GM04504 (cell line): ENCODE measurements at places on chromosomes 4 and X.

- DNase-seq, result no peak
These were observed 38.5 kb upstream of the SMIM10L2A start for GRCh38 chrX:135383249-135383648.

DNA sequence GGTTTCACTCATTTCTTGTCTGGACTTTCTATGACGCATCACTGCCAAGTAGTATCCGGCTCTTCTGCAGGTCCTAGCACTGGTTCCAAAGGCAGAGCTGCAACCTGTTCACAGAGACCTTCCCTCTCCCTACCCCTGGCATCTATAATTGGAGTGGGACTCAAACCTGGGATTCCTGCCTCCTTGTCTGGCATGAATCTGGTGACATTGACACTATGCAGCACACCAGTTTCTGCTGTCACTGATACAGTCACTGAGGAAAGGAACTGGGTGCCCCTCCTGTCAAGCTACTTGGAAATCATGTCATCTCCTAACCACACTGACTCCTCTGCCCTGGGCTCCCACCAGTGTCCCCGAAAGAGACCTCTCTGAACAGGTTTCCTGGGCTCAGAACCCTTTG lies 33.1 kb upstream of the EFNB1 start:
- DNase-seq, result no peak

DNA sequence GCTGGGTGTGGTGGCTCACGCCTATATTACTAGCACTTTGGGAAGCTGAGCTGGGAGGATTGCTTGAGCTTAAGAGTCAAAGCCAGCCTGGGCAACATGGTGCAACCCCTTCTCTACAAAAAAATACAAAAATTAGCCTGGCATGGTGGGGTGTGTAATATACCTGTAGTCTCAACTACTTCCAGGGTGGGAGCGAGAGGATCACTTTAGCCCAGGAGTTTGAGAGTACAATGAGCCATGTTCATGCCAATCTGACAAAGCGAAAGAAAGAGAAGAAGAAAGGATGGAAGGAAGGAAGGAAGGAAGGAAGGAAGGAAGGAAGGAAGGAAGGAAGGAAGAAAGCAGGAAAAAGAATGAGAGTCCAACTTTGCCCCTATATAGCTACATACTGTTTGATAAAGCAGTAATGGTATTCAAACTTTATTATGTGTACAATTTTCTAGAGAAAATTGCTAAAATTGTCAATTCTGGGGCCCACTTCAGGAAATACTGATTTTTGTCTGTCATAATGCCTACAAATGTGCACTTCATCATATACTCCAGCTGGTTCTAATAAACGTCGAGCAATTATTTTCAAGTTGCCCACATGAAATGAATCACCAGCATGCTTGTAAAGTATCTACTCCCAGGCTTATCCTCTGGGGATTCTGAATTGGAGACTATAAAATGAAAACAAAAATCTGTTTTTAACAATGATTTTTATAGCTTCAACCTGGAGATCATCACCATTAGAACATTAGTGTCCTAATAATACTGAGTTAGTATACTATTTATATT lies 132.3 kb downstream of the NDST4 start:
- peak; percentile 1 for DNase-seq

DNA sequence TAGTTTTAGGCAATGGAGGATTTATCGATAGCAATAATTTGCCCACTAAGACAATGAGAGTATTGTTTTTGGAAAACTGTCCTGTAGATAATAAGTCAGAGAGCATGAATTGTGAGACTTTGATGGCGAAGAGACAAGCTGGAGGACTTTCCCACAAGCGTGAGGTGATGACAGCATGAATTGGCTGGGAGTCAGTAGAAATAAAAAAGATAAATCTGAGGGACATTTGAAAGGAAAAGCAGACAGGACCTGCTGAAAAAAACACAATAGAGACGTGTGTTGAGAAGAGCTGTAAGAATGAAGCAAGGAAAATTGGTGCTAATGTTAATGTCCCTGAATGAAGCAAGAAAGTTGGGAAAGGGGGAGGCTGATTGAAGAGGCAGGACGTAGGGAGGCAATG lies 233.5 kb downstream of the DCTD start:
- peak; percentile 20 for DNase-seq

DNA sequence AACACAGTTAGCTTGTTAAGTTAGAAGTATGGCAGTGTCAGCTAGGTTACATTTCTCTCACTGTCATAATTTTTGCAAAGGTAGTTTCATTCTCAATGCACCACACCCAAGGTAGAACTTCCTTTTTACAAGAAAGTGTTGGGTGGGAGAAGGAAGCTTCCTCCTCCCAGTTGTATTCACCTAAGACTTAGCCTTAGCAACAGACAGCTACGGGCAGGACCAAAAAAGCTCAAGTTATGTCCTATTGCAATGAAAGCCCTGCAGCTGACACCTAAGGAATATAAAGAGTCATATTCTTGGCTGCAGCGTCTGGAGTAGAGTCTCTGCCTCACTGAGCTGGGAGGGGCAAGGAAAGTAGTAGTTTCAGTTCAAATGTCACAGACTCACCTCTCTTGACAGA lies 25.1 kb upstream of the PRDM8 start:
- no peak for DNase-seq

- no peak for DNase-seq
These were observed 568.0 kb downstream of the IL1RAPL1 start for GRCh38 chrX:29155286-29155685.

GRCh38 chrX:48490661-48491060 lies 14.7 kb downstream of the FTSJ1 start:
- DNase-seq, result no peak

- no peak for DNase-seq
These were observed 12.4 kb downstream of the DDX53 start for GRCh38 chrX:23012162-23012561.

DNA sequence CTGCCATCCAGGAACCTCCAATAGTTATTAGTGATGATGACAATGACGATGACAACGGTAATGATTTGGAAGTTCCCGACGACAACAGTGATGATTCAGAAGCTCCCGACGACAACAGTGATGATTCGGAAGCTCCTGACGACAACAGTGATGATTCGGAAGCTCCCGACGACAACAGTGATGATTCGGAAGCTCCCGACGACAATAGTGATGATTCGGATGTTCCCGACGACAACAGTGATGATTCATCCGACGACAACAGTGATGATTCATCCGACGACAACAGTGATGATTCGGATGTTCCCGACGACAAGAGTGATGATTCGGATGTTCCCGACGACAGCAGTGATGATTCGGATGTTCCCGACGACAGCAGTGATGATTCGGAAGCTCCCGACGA lies 14.7 kb downstream of the CXCR3 start:
- DNase-seq, result no peak

DNA sequence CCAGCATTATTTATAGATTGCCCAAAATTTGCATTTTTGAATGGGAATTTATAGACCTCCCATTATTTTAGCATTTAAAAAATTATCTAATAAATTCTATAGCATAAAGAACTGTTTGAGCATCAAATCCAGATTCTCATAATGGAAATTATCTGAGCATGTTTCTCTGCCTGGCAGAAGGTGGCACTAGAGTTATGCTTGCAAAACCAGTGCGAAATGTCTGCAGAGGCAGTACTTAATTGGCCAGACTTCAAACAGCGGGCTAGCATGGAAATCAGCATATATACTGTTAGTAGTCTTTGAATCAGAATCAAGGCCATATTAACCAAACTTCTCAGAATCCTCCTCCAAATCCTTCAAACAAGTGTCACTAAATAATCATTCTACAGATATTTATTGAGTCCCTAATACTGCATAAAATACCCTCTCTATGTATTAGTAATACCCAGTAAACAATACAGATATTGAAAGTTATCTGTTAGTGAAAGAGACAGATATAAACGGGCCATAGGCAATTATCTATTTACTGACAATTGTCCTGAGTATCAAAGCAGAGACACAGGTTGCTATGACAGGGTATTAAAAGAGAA lies 78.7 kb upstream of the DCLK2 start:
- DNase-seq, result peak; percentile 58

DNA sequence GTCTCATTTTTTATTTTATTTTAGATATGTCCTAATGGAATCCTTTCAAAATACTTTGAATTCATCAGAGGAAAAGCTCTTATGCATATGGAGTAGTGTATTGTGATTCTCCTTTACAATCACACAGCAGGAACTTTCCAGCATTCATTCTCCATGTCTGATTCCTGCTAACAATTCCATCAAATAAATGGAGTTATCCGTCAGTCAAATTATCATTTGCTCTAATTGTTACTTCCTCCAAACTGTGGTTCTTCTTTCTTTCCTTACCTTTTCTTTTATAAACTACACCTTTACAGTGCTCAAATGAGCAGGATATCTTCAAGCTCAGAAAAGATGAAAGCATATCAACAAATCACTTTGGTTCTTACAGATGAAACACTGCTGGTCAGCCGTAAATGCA lies 80.4 kb downstream of the EPHA5 start:
- DNase-seq, result no peak

GRCh38 chr4:138908134-138908533 lies 107.4 kb upstream of the NOCT start:
- no peak for DNase-seq
